ENCODE measurements at places on chromosomes 5 and 9. TPM values are rescaled to one million over a fixed set of nuclear protein-coding genes. Genes with fewer than 3 reads are reported as not detected.

The SMIM3 gene
- 1.3 TPM for total RNA-seq

The STKLD1 gene
- 2.6 TPM for total RNA-seq

The PIP5KL1 gene
- total RNA-seq: not detected

The CMYA5 gene
- total RNA-seq: 2.8 TPM

The MARCHF3 gene
- total RNA-seq: 0.49 TPM

DNA sequence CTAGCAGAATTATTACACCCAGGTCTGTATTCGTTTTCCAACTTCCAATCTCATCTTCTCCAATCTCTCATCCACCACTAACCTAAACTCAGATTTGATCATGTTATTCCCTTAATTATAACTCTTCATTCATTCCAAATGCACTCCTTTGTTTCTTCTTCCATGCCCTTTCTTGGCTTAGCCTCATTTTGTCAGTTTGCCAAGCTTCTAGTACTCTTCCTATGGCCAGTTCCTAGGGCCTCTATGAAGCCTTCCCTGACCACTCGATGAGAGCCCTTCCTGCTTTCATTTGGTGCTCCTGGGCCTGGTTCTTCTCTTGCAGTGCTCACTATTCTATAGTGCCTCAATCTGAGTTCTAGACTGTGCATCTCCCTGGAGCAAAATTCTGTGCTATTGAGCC is 5.8 kb downstream of the FAM219A start:
- no peak overlapping the region for H3K27ac ChIP-seq

- peak overlapping the region; percentile 99 for H3K27ac ChIP-seq
- peaks cover 63% of the 10 kb centered on the region for H3K4me1 ChIP-seq
- DNase-seq: peak; percentile 30
- H3K27me3 ChIP-seq: no peaks in the 10 kb centered on the region
- no peaks in the 10 kb centered on the region for H3K36me3 ChIP-seq
- H3K4me3 ChIP-seq: peak overlapping the region; percentile 61
These were observed 26.9 kb downstream of the PTGES2 start for GRCh38 chr9:128100581-128100980.

GRCh38 chr5:167057665-167058064 is 1233.8 kb upstream of the WWC1 start:
- H3K27ac ChIP-seq: no peak overlapping the region
- H3K4me3 ChIP-seq: no peak overlapping the region
- H3K36me3 ChIP-seq: no peaks in the 10 kb centered on the region
- no peaks in the 10 kb centered on the region for H3K27me3 ChIP-seq
- no peak for DNase-seq

DNA sequence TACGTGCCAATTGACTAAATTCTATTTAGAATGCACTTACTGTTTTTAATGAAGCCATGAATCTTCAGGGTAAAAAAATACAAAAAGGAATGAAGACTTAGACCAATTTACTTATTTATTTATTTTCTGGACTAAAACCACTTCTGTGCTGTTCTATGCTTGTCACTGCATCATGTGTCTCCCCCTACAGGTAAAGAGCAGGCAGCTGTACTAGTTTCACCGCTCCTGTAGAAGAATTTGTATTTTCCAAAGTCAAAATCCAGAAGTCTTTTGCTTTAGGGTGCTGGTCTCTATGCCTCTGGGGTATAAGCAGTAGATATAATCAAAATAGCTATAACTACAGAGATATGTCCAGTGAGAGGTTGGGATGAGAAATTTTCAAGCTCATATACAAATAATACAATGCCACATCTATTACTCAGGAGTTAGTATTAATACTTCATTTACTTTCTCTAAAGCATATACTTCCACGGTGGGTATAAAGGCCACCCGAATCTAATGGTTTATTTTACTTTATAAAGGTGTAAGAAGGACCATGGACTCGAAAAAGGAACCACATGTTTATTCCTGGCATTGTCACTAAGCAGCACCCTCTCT is 591.5 kb downstream of the RAB3C start:
- H3K4me1 ChIP-seq: no peaks in the 10 kb centered on the region
- no peak overlapping the region for H3K27ac ChIP-seq
- H3K36me3 ChIP-seq: no peaks in the 10 kb centered on the region
- no peak overlapping the region for H3K4me3 ChIP-seq
- H3K27me3 ChIP-seq: no peaks in the 10 kb centered on the region

DNA sequence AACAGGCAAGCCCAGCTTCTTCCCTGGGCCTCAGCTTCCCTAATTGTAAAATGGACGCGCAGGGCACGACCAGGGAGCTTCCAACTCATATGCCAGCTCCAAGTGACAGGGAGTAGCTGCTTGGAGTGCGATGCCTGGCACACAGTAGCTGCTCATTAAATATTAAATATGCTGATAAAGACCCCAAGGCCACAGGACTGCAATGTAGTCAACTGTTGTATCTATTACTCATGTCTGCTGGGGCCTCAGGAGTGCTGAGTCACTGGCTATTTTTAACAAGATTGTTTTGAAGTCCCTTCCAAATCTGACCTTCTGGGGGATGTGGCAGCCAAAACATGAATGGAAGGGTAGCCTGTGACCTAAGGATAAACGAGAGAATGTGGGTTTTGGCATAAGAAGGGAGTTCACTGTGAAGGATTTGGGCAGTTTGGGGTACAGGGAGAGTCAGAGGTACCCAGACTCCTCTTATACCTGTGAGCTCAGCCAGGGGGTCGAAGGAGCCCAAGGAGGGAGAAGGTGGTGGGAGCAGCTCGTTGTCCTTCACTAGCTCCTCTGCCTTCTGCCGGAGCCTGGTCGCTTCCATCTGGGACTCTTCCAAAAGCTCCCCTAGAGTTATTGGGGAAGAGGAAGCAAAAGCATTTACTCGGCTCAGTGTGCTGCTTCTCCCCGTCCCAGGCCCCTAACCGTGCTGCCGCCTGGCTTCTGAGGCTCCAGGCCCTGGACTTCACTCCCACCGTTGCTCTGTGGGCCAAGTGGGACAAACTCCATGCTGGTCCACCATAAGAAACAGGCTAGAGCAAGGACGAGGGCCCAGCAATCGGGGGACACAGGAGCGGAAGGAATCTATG is 17.5 kb downstream of the TNIP1 start:
- DNase-seq: no peak
- H3K27ac ChIP-seq: peak overlapping the region; percentile 19
- no peak overlapping the region for H3K4me3 ChIP-seq
- H3K36me3 ChIP-seq: peaks cover 4% of the 10 kb centered on the region

DNA sequence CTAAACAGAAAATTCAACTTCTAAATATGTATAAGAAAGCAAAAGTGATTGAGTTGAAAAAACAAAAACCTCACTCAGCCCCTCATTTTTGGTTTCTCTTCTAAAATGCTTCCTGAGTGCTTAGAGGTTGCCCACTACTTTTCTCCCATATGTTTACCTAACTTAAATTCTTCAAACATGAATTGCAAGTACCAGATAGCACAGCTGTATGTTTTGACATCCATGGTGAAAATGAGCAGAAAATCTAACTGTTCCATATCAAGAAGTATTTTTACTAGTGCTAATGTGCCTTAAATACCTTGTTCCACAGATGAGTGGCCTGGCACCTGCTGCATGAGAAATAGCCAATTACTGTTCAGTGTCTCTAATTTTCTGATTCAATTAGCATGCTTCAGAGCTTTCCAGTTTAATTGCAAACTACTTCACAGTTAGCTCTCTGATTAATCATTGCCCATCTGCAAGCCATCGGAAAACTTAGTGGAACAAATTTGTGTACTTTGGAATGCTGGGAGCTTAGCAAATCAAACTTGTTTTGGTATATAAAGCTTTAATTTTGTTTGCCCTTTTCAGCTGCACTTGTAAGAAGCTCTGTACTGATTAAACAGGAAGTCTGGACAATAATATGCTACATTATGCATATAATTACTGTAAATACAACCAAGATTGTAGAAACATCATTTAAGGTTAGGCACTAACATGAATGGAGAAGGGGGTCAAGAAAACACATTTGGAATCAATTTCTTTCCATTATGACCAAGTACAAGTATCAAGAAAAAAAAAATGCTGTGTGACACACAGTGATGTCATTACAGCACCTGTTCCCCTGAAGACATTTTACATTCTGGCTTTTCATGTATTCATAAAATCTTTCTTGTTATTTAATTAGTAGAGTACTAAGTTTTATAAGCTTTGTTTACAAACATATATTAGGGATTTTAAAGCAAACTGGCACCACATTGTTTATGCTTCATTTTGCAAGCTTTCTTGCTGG is 65.6 kb downstream of the POU5F2 start:
- H3K27ac ChIP-seq: no peak overlapping the region
- H3K4me3 ChIP-seq: no peak overlapping the region
- no peaks in the 10 kb centered on the region for H3K27me3 ChIP-seq
- no peak for DNase-seq
- no peaks in the 10 kb centered on the region for H3K36me3 ChIP-seq
- H3K4me1 ChIP-seq: peaks cover 16% of the 10 kb centered on the region

GRCh38 chr5:14581891-14582796 is 552 bp downstream of the OTULINL start:
- H3K27me3 ChIP-seq: no peaks in the 10 kb centered on the region
- peak overlapping the region; percentile 64 for H3K4me3 ChIP-seq
- no peaks in the 10 kb centered on the region for H3K36me3 ChIP-seq
- peak overlapping the region; percentile 57 for H3K27ac ChIP-seq
- peak; percentile 55 for DNase-seq

DNA sequence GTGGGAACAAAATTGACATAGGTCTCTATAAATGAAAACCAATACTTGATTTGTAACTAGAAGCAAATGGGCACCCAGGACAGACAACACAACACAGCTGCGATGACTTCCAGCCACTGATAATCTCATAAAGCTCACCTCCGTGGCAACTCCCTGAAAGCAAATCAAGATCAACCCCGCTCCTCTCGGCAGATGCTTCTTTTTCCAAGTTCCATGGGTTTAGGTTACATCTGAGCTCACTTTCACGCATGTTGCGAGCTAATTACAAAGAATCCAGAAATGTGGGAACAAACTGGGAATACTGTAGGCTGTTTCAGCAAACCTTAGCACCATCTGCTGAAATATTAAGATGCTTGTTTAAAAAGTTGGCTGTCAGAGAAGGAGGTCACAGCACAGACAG is 153.9 kb downstream of the ELAVL2 start:
- no peaks in the 10 kb centered on the region for H3K4me1 ChIP-seq
- H3K36me3 ChIP-seq: no peaks in the 10 kb centered on the region
- no peak overlapping the region for H3K27ac ChIP-seq
- no peaks in the 10 kb centered on the region for H3K27me3 ChIP-seq

DNA sequence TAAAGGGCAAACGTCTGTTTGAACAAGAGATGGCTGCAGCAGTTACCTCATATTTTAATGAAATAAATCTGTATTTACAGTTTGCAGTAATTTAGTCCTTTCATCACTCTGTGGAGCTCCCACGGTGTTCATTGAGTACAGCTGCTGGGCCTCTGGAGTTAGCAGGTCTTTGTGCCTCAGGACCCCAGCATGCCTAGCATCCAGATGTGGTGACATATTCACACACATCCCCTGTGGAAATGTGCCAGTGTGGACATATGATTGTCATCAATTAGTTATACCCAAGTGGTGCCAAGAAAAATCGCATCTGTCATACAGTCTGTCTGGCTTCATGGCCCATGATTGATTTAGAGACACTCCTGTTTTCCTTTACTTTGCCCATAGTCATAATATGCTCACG is 77.3 kb downstream of the NNT start:
- H3K36me3 ChIP-seq: peaks cover 38% of the 10 kb centered on the region
- no peak overlapping the region for H3K4me3 ChIP-seq
- no peaks in the 10 kb centered on the region for H3K4me1 ChIP-seq
- no peaks in the 10 kb centered on the region for H3K27me3 ChIP-seq
- no peak overlapping the region for H3K27ac ChIP-seq

GRCh38 chr5:128097781-128098180 is 14.2 kb downstream of the SLC12A2 start:
- no peaks in the 10 kb centered on the region for H3K27me3 ChIP-seq
- H3K27ac ChIP-seq: no peak overlapping the region
- H3K4me1 ChIP-seq: no peaks in the 10 kb centered on the region
- no peak for DNase-seq
